Activated T-cell treated with anti-CD3 and anti-CD28 coated beads, Interleukin-2, amount 50 U/mL, for 48 hours (primary cell): ENCODE measurements at places on chromosomes 1 and 21.

DNA sequence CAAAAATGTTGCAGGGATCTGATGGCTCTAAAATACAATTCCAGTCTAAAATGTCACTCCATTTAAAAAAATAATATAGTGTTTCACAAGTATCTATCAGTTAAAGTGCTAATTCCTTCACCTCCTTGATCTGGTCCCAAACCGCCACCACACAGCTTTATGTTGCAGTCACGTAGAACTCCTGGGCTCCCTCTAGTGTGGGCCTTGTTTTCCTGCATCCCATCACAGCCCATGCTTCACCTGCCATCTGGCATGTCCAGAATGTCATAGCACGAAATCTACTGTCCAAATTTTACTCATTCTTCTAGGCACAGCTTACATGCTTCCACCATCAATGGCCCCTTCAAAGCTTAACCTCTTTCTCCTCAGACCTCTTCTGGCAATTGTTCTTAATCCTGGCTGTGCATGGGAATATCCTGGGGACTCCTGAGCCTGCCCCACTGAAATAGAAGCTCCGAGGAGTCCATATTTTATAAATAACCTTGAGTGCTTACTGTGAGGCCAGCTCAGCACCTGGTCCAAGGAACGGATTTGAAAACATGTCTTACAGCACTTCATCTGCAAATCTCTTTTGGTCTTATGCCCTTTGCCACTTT lies 15.5 kb downstream of the FYB2 start:
- peak; percentile 25 for DNase-seq

DNA sequence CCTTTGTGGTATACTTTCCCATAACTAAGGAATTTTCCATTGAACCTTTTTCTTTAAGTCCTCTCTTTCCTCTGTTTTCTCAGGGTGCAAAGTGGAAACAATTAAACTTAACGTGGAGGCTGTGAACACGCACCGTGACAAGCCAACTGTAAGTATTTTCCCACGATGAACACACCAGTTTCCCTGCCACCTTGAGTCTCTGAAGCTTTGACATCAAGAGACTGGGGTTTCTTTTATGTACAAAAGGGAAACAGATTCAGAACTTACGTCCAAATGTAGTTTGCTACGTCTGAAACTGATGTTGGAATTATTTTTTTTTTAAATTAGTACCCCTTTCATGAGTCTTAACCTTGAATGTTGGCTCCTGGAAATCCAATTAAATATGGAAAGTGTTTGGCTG lies 17.2 kb upstream of the C4BPB start:
- no peak for DNase-seq

DNA sequence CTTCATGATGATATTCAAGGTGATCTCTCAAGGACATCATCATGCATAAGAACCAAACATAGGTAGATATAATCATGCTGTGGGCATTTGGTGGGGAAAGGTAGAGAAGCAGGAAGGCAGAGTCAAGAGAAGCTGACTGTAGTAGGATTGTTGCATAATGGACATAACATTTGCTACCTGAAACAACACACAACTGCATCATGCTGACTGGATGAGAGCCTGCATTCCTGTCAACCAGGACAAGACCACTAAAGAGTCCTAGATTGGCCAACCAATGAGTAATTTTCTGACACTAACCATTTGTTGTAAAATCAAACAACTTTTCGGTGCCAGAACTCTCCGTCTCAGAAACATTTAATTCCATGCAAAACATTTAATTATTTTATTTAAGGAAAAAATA lies 377.2 kb downstream of the PLPP3 start:
- no peak for DNase-seq

DNA sequence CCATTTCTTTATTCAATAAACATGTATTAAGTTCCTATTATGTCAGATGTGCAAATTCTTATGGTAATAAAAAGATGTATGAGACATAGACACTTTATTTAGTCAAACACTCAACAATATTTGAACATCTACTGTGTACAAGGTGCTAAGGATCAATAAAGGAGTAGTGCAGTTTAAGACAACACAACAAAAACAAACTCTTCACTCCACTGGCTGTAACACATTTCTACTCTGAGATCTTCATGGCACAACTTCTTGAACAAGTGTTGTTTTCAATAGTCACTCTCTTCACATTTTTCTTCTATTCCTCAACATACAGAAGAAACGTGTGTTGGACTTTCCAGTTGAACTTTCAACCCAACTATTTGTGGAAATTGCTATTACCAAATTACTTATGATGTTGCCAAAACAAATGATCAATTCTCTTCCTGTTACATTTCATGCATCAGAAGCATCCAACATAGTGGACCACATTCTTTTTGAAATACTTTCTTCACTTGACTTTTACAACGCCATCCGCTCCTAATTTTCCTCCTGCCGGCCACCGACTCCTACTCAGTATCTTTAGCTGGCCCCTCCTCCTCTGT lies 25.4 kb downstream of the HSD3B1 start:
- DNase-seq: no peak

DNA sequence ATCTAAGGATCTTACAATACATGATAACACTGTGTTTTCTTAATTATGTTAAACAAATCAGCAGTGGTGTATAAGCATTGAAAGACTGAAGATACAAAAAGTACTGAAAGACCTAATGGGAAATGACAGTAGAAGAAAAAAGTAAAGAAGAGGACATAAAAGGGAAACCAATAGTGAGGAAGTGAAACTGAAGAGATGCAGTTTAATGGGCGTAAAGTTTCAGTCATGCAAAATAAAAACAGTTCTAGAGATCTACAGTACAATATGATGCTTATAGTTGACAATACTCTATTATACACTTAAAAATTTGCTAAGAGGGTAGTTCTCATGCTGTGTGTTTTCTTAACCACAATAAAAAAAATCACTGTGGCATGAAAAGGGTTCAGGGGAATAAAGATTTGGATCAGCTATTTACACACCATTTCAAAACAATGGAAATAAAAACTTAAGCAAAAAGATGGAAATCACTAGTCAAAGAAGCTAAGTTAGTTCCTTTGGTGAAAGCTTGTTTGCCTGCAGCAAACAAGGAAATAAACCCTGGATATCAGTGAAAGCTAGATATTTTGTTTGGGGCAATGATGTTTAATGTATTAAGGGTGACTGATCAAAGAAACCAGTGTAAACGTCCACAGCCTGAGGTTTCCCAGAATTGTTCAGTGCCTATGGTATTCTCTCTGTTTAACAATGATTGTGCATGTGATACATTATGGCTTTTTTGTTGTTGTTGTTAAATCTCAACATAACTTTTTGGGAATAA lies 1160.8 kb upstream of the ADGRL2 start:
- no peak for DNase-seq

DNA sequence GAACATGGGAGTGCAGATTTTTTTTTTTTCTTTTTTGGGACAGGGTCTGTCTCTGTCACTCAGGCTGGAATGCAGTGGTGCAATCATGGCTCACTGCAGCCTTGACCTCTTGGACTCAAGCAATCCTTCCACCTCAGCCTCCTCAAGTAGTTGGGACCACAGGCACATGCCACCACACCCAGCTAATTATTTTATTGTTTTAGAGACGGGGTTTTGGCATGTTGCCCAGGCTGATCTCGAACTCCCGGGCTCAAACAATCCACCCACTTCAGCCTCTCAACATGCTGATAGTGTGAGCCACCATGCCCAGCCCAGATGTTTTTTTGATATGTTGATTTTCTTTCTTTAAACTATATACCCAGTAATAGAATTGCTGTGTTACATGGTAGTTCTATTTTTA lies 57.7 kb downstream of the RGSL1 start:
- DNase-seq: no peak

- no peak for DNase-seq
These were observed 105.0 kb downstream of the GPATCH2 start for GRCh38 chr1:217525773-217526490.

DNA sequence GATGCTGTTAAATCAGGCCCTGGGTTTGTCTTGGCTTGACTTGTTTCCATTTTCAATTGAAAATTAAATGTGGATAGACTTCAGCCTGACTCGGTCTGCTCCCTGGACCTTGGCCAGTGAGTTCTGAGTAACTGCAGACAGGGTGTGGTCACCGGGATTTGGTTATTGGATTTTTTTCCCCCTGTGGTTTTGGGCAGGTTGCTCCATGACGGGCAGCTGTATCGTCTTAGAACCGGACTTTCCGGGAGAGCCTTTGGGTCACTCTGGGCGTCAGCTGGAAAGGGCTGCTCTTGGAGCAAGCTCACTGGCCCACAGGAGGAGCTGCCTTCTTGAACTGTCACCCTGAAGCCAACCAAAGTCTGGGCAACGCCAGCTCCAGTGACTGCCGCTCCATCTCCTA lies 75.0 kb downstream of the CLIC6 start:
- DNase-seq: no peak
